Stimulated activated CD8-positive, alpha-beta memory T cell treated with anti-CD3 and anti-CD28 coated beads, Interleukin-4, amount 100 ng/mL, for 1 hour (primary cell): ENCODE measurements at places on chromosomes 6 and 20.

- DNase-seq: no peak
Measured at GRCh38 chr20:32453467-32454163, 95.5 kb downstream of the ASXL1 start.

GRCh38 chr6:20952699-20953474, 418.6 kb downstream of the CDKAL1 start:
- no peak for DNase-seq

DNA sequence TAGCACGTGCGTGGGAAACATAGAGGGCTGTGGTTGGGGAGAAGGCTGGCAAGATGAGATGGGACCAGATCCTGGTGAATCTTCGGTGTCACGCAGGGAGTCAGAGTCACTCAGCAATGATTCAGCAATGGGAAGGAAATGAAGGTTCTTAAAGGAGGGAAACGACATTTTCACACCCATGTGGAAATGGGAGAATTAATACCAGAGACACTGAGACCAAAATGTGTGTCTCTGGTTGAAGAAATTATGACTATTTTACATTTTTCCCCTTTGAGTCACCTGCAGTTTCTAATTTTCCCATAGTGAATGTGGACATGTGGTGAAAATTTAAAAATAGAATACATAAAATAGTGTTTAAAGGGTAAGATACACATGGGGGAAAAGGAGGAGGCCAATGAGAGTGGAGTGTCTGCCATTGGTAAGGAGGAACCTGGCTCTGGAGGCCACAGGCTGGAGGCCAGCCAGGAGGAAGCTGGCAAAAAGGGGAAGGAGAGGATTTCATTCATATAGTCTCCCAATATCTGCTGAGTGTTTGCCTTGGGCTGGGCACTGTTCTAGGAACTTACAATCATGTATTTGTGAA, 17.5 kb downstream of the NRN1 start:
- DNase-seq: no peak

DNA sequence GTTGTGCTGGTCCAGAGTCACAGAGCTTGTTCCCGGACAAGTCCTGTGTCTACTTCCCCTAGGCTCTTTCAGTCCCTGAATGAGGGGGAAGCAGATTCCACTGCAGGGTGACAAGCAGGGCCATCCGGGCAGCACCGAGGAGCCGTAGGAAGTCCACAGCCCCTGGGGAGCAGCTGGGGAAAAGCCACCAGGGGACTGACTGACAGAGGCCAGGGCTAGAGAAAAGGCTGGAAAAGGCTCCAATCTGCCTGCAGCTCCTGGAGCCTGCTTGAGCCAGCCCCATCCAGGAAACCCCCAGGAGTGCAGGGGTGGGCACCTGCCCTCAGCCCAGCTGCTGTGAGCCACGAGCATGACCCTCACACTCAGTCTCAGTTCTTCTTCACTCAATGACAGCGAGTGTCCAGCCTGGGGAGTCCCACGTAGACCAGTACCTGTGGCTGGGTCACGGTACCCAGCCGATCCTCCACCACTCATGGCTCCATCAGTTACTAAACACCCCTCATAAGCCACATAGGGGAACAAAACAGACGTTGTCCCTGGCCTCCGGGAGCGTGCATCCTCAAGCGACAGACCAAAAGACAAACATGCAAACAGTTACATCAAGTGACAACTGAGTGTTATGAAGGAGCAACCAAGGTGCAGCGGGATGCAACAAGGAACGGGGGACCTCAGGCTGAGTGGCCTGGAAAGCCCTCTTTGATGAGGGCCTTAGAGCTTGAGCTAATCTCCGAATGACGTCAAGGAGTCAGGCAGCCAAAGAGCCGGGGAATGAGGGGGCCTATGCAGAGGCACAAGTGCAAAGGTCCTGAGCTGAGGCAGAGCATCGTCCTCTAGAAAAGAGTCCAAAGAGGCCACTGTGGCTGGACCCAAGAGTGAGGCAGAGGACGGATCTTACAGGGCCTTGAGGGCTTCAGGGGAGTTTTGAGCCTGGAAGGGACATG, 24.8 kb upstream of the VSTM2L start:
- no peak for DNase-seq

DNA sequence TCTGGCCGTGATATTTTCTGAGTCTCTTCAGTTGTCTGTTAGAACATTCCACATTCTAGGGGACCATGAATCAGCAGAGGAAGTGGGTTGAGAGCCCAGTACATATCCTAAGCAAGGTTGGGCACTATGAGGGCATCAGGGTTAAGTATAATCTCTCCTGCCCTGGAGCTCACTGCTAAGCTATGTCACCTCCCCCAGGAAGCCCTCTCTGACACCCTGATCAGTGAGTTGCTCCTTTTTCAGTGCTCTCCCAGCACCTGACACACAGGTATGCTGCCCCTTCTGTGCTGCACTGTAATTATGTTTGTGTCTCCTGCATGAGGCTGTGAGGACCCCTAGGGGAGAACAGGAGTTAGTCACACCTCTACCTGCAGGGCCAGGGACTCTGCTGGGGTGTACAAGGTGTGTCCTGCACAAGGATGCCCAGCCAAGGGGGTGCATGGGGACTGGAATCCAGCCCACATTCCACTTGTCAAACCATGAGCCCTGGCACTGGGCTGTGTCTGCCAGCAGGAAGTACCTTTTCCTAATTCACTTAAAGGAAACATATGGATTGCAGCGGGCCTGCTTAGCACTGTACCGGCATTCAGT, 3.9 kb downstream of the RAB44 start:
- DNase-seq: no peak

DNA sequence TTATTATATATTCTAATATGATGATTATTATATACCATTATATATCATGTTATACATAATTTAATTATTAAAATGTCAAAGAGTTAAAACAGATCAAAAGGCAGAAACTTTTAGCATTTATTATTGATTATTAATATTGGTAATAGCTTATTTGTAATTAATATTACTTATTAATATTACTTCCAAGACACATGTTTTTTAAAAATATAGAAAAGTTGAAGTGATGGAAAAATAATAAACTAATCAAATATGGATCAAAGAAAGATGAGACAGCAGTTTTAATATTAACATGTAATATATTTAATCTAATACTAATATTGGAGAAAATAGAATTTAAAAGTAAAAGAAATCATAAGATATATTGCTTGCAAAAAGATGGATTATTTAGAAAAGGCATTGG, 154.6 kb upstream of the TAB2 start:
- no peak for DNase-seq
